ENCODE measurements at places on chromosomes 7 and 10.

GRCh38 chr10:124592736-124593430, 131.3 kb downstream of the LHPP start:
- DNase-seq, result no peak

DNA sequence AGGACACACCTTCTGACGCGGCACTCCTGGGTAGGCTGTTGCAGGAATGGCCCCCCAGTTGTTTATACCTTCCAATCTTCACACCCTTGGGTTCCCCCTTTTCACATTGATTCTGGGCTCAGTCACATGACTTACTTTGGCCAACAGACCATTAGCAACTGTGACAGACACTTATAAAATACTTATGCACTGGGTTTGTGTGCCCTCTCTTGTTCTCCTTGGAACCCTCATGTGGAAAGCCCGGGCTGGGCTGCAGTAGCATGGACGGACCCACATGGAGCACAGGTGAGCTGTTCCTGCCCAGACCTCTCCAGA, 69.0 kb downstream of the ATXN7L1 start:
- no peak for DNase-seq

DNA sequence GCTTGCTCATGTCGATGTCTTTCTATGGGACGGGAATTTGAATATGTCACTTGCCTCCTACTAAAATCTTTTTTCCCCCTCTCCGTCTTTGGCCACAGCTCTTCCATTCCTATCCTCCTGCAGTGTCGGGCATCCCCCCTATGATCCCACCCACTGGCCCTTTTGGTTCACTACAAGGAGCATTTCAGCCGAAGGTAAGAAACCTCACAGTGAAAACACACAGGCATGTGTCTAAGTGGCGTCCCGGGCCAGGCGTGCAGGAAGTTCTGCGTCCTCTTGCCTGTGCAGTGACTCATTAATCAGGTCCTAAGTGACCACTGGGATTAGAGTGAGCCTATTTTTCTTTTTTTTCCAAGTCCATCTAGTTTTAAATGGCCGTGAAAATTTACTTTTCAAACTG, 360.5 kb upstream of the GALNT17 start:
- DNase-seq, result no peak

DNA sequence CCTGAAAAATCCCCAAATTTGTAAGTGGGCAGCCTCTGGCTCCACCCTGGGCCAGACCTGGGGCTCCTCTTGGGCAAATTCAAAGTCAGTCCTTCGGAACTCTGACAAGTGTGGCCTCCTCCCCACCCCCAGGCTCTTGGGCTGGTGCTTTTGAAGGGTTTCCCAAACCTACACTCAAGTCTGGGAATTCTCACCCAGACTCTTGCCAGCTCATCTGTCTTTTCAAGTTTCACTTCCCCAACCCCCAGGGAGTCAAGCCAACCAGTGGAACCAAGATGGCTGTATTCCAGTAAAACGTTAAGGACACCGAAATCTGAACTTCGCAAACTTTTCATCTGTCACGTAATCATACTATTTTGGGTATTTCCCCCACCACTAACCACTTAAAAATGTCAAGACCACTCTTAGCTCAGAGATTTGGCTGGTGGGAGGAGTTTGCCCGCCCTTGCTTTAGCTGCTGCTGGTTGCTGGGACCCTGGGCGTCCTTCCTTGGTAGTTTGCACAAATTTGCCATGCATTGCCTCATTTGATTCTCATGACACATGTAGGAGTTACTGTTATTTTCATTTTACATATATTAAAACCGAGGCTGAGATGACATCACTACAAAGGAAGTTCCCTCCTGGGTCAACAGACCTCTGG, 1.7 kb upstream of the MYO1G start:
- DNase-seq, result no peak

DNA sequence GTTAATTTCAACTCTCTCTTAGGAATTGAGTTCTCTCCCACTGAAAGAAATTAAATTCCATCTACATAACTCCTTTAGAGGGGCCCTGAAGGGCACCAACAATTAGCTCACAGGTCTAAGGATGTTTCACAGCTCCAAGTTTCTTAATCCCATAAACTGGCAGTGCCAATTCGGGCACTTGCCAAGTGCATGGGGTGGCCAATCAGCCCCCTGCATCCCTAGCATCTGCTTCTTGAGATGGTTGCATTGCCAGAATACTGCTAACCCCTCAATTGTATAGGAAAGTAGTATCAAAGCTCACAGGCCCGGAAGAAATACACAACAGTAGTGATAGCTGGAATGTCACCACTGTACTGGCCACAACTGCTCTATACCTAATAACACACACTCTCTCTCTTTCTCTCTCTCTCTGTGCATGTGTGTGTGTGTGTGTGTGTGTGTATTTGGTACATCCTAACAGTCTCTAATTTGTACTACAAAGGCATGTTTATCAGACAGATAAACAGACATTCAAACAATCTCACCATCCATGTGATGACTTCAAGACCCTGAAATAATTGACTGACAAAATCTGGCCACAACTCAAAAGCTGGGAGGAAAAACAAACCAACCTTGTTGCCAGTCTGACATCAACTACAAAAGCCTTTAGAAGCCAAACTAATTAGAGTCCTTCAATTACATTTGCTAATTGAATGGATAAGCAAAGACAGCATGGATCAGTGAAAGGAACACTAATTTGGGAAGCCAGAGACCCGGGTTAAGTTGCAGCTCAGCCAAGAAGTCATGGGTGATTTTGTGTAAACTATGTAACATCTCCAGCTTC, 27.8 kb downstream of the HIBADH start:
- no peak for DNase-seq

DNA sequence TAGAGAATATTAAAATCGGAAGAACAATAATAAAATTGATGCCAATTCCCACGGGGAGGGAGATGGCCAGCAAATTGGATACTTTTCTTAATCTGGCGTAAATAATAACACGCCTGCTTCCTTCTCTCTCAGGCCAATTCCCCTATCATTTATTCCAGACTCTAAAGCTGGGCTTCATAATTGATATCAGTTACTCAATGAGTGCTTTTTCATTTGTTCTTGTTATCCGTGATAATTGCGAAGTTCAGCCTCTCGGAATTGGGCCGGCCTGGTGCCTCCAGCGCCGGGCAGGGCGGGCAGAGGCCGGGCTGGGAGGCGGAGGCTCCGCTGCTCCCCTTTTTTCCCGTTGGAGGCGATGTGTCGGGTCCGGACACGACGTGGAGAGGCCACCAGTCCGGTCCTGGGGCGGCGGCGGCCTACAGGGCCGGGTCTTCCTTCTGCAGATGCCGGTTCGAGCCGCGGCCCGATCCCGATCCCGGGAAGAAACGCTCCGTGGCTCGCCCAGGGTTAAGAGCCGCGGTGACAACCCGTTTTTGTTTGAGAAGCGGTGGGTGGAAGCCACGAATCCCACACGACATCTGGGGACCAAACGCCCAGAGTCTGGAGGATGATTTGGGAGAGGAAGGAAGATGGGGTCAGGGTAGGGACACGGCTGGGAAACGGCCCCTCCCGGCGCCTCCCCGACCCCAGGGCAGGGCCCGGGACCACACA, 13.6 kb downstream of the UNCX start:
- no peak for DNase-seq

GRCh38 chr7:139131601-139132041, 22.1 kb upstream of the ZC3HAV1 start:
- DNase-seq, result no peak

GRCh38 chr10:78777466-78777865, 291.3 kb upstream of the ZMIZ1 start:
- DNase-seq, result peak; percentile 56

DNA sequence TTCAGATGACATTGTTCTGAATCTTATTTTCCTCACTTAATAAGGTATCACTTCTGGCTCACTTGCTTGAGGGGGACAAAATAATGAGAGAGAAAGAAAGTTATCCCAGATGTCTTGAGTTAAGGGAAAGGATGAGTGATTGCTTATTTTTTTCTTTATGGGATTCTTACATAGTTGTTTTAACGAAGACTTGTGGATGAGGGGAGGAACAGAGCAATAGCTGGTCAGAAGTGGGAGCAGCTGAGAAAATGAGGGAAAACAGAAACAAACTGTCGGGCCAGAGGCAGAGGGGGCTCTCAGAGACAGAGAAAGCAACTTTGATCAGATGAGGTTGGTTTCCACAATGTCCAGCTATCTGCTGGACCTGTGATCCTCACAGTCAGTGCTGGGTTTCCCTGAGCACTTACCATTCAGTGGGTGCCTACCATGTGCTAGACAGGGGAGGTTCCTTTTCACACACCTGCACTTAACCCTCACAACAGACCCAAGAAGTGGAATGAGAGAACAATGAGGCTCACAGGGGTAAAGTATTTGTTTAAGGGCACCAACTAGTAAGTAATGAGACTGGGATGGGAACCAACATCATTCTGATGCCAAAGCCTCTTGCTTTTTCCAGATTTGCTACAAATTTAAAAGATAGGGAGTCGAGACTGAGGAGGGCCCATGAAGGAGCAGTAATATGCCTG, 64.2 kb downstream of the BICC1 start:
- no peak for DNase-seq

GRCh38 chr10:88244781-88245625, 338.1 kb downstream of the RNLS start:
- no peak for DNase-seq

DNA sequence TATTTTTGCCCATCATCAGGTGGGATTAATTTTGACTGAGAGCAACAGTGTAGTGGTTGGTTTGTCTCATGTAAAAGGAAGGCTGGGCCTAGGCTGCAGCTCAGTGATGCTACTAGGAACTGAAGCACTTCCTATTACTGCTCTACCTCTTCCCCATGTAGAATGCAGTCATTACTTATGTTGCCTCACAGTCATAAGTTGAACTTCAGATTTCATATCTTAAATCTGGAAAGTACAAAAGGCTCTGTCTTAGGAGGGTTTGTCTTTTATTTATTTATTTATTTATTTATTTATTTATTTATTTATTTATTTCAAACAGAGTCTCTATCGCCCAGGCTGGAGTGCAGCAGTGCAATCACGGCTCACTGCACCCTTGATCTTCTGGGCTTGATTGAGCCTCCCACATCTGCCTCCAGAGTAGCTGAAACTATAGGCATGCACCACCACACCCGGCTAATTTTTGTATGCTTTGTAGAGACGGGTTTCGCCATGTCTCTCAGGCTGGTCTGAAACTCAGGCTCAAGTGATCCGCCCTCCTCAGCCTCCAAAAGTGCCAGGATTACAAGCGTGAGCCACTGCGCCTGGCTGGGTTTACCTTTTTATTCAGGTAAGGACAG, 721.7 kb upstream of the GALNT17 start:
- DNase-seq, result no peak

DNA sequence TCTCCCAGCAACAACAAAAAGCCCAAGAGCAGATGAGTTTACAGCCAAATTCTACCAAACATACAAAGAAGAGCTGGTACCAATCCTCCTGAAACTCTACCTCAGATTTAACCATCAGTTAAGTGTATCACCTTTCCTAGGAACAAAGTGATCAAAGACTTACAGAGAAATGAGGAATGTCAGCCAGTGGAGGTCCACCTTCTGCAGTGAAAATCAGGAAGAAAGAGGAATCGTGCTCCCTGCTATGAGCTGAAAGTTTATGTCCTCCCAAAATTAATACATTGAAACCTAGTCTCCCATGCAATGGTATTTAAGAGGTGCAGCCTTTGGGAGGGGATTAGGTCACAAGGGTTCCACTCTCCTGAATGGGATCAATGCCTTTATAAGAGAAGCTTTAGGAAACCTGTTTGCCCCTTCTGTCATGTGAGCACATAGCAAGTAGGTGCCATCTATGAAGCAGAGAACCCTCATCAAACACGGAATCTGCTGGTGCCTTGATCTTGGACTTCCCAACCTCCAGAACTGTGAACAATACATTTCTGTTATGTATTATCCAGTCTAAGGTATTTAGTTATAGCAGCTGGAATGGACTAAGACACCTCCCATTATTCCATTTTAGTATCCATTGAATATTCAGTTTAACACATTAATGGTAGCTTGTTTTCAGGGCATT, 139.0 kb upstream of the FZD8 start:
- no peak for DNase-seq

GRCh38 chr10:32004161-32004591, 52.0 kb downstream of the KIF5B start:
- DNase-seq, result no peak

- no peak for DNase-seq
Measured at GRCh38 chr10:86178401-86179152, 188.0 kb downstream of the GRID1 start.

DNA sequence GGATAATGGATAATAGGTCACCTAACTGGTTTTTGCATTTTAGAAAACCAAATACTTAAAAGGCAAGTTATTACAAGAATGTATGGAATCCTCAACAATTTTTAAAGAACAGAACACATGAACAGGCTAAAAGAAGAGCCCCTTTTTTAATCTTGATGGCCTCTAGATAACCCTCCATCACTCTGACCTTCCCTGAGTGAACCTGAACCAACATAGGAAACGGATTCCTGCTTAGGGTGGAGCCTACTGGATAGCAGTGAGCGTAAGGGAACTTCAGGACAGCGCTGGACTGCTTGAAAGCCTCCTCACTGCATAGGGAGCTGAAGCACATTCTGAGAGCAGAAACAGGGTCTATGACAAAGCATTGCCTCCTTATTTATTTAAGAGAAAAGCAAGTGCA, 20.5 kb downstream of the TRPV5 start:
- no peak for DNase-seq

DNA sequence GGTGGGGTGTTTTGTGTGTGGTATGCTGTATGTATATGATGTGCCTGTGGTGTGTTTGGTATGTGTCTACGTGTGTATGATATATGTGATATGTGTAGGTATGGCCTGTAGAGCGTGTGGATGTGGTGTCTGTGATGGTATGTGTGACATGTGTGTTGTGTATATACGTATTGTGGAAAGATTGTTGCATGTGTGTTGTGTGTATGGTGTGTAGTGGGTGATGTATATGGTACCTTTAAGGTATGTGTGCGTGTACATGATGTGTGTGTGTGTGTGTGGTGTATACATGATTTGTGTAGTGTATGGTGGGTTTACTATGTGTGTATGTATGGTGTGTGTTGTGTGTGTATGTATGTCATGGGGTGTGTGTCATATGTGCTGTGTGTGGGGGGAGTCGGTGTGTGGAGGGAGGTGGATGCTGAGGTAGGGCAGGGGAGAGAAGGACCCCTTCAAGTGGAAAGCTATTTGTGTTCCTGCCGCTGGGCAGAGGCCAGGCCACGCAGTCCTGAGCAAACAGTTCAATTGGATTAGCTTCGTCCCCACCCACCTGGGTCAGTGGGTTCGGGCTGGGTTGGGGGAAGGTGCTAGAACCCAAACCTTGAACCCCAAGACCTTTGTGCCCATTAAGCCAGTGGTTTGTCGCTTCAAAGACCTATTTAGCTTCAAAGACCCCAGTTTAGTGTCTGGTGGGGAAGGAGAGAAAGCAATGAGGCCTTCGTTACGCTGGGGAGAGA, 1.9 kb upstream of the TRPV6 start:
- no peak for DNase-seq

DNA sequence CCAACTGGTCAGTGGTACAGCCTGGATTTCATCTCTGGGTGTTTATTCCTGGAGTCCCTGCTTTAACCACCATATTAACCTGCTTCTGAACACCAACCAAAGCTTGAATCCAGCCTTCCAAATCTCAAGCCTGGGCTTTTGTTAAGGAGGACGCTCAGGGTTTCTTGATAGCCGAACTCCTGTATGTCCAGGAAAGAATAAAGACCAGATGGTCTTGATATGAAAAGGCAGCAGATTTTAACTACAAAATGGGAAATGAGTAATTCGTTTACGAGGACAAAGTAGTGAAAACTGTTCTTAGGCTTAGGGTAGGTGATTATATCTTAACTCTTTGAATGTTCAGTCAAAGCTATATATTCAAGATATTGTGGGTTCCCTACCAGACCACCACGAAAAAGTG, 129.1 kb upstream of the INSYN2A start:
- no peak for DNase-seq

Data from ovary (tissue), 10 donors.